ENCODE measurements at places on chromosomes 5 and 9. TPM values are rescaled to one million over a fixed set of nuclear protein-coding genes. Genes with fewer than 3 reads are reported as not detected.

VLDLR gene
- polyA plus RNA-seq = 14.5 TPM

CCL21 gene
- not detected for polyA plus RNA-seq

PAX5 gene
- polyA plus RNA-seq = not detected

DNA sequence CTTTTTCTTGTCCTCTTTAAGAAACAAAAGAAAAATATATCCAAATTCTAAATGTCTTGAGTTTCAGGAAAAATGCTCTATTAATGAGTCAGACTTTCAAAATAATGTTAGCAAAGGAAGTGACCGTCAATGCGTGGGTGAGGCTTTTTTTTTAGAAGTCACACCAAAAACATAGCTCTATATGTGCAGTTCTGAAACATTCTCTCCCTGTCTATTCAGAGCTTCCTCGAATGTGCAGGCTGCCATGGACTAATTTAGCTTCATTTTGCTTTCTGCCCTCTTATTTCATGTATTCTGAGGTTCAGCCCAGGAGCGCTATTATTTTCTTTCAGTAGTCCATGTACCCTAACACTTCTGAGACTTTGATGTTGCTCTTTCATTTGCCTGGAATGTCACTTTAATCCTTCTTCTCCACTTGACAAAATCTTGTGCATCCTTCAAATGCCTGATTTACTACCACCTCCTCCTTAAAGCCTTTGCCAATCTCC lies 72.5 kb upstream of the RASA1 start:
- DNase-seq = peak; percentile 53

- no peak for DNase-seq
These were observed 22.7 kb downstream of the ANXA2R start for GRCh38 chr5:43017428-43017815.

All from mammary epithelial cell (primary cell).